ENCODE measurements at places on chromosomes 3 and 15.

DNA sequence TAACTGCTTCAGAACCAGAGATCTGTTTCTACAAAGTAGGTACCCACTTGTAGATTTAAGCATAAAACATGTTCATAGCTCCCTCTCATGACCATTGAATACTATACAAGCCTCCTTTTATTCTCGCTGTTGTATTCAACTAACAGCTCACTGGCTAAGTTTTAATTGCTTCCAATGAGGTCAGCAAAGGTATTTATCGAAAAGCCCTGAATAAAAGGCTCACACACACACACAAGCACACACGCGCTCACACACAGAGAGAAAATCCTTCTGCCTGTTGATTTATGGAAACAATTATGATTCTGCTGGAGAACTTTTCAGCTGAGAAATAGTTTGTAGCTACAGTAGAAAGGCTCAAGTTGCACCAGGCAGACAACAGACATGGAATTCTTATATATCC is at the start of gene FGF7:
FGF7 (plus strand) TSS at position 222 of the 400 bp plus-strand sequence. CDS start 1,056 bp downstream, outside the sequence.
- no peak for DNase-seq

GRCh38 chr3:136916223-136916622 is 41.6 kb upstream of the IL20RB start:
- no peak for DNase-seq

- no peak for DNase-seq
Observed at GRCh38 chr3:114794894-114795630, 352.0 kb downstream of the ZBTB20 start.

- DNase-seq: no peak
Observed at GRCh38 chr15:61459785-61460707, 230.9 kb upstream of the RORA start.

DNA sequence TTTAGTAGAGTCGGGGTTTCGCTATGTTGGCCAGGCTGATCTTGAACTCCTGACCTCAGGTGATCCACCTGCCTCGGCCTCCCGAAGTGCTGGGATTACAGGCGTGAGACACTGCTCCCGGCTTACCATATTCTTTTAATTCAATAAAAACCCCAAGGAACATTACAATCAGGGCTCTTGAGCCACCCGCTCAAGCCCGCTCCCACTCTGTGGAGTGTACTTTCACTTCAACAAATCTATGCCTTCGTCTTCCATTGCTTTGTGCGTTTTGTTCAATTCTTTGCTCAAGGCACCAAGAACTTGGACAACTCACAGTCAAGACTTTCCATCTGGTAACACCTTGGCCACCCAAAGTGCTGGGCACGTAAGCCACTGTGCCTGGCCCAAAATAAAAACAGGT is 63.0 kb upstream of the PPIB start:
- DNase-seq: no peak

- DNase-seq: no peak
Observed at GRCh38 chr3:157453824-157454223, 17.2 kb downstream of the PTX3 start.

GRCh38 chr3:155853214-155854140 is 750 bp downstream of the SLC33A1 start:
- DNase-seq: no peak

DNA sequence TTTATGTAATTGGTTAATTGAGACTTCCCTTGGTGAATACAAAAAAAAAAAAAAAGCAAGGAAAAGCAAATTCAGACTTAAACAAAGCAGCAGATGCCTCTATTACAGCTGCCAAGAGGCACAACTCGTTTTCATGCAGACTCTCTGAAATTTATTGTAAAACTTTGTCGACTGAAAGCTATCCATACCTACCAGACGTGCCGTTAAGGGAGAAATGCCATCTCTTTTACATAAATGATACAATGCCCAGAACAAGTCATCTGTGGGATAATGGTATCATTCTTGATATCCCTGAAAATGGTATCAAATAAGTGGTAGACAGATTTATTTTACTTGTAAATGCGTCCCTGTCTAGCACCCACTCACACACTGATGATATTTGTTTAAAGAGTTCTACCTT is 724.2 kb downstream of the NSUN3 start:
- DNase-seq: no peak

- no peak for DNase-seq
Observed at GRCh38 chr3:1613962-1614361, 484.7 kb upstream of the CNTN4 start.

DNA sequence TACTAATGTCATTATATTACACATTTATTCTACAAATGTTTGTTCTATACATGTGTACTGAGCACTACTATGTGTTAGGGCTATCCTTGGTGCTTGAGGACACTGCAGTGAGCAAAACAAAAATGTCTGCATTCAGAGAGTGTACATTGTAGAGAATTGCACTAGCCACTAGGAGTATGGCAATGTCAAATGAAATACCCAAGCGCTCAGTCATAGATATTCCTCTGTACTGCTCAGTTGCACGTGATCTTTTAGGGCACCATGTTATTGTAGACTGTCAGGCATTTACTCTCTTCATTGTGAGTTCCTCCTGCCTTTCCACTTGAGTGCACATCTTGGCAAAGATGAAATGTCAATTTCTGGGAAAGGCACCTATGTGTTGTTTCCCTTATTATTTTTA is 36.8 kb downstream of the FNDC3B start:
- no peak for DNase-seq

DNA sequence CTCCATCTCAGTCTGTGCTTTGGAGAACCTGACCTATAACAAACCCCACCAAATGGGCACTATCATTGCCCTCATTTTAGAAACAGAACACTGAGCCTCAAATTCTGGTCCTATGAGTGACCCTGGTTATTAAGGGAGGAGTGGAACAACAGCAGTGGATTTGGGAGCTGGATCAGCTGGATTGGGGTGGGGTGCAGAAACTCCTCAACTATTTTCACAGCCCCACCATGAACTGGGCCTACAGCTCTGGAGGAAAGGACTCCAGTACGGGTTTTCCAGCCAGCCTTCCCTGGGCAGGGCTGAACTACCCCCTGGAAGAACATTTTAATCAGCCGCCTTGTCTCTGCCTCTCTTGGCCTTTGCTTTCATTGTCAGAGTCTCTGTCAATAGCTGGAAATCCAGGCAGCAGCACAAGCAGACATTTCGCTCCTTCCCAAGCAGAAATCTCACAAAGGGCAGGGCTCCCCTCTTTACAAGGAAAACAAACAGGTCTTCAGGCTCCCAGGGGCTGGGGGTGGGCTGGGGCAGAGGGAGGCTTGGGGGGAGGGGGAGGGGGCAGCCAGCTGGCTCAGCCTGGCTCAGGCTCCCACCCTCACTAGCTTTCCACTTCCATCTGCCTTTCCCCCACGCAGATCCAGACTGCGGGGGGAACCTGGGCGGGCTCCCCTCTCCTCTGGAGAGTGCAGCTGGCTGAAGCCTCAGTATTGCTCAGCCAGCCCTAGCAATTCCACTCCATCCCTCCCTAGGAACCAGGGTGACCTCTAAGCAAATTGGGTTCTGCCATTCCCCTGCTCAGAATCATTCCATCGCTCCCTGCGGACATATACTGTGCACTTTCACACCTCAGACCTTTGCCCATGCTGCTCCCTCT is 13.7 kb upstream of the TLE3 start:
- DNase-seq: no peak

DNA sequence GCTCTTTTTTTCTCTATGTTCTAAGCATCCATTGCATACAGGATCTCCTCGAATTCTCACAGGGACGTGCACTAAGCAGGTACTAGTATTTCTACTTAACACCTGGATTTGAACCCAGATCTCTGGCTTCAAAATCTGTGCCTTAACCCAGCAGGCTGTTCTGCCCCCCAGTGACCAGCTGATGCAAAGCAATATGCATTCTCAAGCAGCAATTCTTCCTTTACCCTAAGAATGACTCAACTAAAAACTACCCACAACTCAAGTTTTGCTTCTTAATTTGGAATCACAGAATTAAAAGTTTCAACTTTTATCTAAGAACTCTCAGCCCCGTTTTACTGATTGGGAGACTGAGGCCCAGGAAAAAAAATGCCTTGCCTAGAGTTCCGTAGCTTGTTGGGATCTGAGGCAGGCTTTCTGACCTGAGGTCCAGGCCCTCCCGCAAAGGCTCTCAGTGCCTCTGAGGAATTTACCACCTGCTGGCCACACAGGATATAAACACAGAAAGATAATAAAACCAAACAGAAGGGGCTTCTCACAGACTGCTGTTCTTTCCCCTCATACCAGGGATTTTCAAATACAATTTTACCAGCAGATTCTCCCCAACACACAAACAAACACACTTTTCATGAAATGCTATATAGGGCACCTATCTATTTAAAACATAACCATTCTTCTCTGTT is 115.4 kb upstream of the RAD18 start:
- DNase-seq: no peak

- DNase-seq: no peak
Observed at GRCh38 chr3:54433846-54434245, 311.5 kb downstream of the CACNA2D3 start.

DNA sequence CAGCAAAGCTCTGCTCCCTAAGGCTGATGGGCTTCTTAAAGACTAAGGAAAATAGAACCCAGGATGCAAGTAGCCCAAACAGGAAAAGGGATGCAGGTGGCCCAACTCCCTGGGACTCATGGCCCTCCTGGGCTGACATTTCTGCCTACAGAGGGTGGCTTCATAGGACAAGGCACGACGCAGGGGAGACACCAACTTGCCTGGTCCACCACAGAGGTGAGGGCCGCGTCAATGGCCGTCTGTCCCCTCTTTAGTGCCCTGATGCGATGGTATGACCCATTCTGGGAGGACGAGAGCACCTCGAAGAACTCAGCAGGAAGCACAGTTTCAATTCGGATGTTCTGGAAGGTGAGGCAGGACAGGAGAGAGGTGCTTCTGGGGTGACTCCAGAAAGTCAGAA is 44.0 kb downstream of the NUP210 start:
- DNase-seq: no peak

DNA sequence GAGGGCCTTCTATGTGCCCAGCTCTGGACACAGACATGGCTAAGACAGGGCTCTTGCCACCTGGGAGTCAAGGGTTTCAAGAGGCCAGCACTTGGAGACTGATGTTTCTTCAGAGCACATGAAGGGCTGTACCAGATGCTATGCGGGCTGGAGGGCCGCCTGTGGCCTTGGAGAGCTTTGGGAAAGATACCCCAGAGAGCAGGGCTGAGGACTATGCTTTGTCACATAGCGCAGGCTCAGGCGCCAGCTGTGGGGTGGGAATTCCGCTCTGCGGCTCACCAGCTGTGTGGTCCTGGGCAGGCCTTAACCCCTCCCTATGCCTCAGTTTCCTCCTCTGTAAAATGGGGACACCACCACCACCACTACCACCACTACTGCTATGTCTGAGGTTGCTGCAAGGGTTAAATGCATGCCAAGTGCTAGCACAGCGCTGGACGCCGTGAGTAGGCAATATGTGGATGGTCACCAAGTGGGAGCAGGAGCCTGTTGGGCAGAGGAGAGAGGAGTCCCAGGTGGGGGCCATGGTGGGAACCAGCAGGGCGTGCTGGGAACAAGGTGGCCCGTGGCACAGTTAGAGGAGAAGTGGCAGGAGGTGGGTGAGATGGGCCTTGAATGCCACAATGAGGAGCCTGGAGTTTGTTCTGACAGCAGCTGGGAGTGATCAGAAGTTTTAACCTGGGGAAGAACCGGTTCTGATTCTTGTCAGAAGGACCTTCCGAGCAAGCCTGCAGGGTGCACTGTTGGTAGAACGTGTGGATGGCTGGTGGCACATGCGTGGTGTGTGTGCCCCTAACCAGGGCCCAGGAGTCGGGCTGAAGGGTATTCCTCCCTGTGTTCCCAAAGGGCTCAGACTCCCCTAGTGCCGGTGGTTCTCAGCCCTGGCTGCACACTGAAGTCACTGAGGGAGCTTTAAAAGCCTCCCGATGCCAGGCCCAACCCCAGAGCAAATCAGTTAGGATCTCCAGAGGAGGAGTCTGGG is 41.7 kb downstream of the FEM1B start:
- no peak for DNase-seq

GRCh38 chr3:122013448-122013925 is 8.6 kb downstream of the ILDR1 start:
- no peak for DNase-seq

- DNase-seq: no peak
Observed at GRCh38 chr3:10002951-10003350, 16.3 kb upstream of the EMC3 start.

GRCh38 chr3:42300778-42301177 is 34.8 kb upstream of the CCK start:
- no peak for DNase-seq

DNA sequence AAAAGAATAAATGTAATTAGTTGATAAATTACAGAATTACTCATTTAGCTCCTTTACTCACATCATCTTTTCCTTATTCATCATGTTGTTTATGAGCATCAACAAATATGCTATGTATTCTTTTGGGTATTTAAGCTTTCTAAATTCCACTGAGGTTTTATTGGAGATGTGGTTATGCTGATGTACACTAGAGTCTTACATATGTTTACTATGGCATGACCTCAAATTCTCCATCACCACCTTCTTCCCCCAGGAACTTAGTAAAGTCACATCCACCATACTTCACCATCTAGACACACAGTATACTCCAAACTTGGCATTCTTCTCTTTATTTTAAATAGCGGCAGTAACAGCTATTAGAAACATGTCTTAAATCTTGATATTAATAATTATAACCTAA is 74.1 kb upstream of the MELTF start:
- DNase-seq: no peak

- DNase-seq: no peak
Observed at GRCh38 chr3:148531836-148532235, 165.9 kb upstream of the AGTR1 start.

- no peak for DNase-seq
Observed at GRCh38 chr3:177300039-177300833, 103.0 kb upstream of the TBL1XR1 start.

DNA sequence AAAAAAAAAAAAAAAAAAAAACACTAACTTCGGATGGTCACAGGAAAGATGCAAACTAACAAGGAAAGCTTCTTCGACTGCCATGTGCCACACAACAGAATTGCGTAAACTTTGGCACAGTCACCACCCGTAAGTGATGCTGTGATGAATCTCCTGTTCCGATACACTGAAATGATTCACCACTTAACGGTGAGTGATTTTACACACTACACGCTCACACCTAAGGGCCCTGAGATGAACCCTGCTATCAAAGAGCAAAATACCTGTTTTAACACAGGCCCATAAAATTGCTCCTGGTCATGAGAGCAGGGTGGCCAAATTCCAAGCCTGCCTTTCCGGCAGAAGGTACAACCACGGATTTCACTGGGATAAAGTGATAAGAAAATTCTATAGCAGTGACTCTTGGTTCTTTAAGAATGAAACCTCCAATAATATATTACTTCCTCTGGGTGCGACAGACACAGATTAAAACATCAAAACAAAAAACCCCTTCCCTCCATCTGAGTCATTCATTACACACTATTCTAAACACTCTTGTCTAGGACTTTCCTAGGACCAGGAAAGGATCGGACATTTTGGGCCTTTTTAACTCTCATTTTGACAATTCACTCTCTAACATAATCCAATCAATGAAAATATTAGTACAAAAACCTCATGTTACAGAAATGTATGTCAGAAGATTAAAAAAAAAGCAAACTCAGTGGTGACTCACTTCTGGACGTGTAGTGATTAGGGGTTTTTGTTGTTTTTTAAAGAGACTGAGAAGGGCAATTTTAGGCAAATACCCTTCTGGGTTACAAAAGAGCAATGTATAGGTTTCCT is 28.3 kb downstream of the LRIG1 start:
- DNase-seq: no peak

GRCh38 chr15:49606594-49606993 is 14.0 kb downstream of the FAM227B start:
- DNase-seq: no peak

- DNase-seq: no peak
Observed at GRCh38 chr3:13588993-13589392, 40.1 kb downstream of the FBLN2 start.

All from memory B cell (primary cell).